ENCODE measurements at places on chromosomes 1 and 21.

GRCh38 chr1:29482991-29483390, 246.7 kb downstream of the PTPRU start:
- DNase-seq = no peak

- no peak for DNase-seq
These were observed 89.7 kb upstream of the ADAR start for GRCh38 chr1:154697710-154698109.

GRCh38 chr1:30725450-30726095, 2.2 kb upstream of the MATN1 start:
- DNase-seq = no peak

- DNase-seq = peak; percentile 51
These were observed 11.6 kb downstream of the ERG start for GRCh38 chr21:38486706-38487105.

- DNase-seq = no peak
These were observed 5.9 kb upstream of the PLEKHG5 start for GRCh38 chr1:6497215-6497866.

DNA sequence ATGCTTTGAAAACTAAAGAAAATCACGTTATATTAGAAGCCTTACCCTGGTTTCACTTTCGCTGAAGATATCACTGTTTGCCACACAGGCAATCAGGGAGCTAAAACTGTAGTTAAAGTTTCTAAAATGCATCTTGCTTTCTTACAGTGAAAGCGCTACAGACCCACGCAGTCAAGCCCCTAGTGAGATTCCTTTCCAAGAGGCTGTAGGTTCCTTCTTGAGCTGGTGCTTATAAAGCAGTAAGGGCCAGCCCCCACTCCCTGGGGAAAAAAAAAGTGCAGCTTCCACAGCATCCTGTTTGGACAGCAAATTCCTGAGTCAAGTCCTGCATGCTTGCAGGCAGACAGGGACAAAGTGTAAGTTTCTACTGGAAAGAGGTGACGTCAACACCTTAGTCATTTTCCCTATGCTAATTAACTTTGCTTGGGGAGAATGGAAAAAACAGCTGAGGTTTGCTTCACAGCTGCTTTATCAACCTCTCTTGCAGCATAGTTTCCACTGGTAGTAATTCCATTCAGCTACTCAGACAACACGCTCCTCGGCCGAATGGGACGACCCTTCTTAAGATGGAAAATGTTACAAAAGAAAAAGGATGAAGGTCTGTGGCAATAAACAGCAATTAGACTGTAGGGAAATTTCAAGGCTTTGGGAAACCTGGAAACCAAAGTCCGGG, 14.7 kb upstream of the KCNE1 start:
- no peak for DNase-seq

DNA sequence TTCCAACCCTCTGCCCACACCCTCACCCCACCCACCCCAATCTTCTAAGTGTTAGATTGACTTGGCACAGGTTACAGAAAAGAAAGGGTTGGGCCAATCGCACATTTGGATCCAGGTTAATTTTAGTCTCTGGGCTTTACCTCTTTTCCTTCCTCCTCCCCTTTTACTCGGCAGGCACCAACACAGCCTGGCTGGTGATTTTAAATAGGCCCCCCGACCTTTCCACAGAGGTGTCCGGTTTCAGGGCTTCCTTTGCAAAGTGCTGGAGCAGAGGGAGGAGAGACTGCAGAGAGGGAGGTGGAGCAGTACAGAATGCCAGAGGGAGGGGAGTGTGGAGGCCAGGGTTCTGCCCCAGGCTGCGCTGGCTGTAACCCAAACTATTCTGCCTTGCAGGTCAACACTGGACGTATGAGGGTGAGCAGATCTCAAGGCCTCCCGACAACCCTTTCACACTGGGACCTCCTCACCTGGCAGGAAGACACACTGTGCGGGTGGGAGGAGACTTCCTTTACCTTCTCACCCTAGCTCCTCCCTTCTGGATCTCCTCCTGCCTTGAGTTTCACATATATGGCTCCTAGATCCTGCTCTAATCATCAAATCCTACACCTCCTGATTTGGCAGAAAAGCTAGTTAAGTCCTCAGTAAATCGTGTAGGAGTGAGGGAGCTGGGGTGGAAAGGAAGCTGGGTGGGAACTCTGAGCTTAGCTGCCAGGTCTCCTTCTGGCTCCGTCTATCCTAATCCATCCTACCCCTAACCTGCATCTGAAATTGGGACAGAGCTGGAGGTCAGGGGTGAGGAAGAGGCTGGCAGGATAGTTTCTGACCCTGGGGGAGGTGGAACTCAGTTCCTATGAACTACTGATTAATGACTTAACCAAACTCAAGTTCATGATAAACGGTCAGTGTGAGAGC, 2.4 kb downstream of the CA14 start:
- peak; percentile 44 for DNase-seq

DNA sequence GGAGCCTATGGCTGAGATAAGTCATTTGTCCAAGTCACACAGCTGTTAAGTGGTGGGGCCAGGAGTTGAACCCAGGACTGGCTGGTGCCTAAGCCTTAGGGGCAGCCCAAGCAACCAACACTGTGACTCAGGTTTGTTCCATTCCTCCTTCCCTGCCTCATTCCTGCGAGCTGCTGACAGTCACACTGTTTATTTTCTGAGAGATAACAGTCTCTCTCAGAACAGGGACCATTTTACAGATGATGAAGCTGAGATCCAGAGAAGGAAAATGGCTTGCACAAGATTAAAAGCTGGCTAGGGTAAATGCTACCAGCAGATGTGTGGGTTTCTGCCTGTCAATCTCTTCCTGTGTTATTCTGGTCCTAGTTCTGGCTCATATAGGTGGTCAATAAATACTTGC, 24.3 kb upstream of the TCEA3 start:
- DNase-seq = no peak

- no peak for DNase-seq
These were observed 15.8 kb upstream of the COL6A2 start for GRCh38 chr21:46081862-46082712.

DNA sequence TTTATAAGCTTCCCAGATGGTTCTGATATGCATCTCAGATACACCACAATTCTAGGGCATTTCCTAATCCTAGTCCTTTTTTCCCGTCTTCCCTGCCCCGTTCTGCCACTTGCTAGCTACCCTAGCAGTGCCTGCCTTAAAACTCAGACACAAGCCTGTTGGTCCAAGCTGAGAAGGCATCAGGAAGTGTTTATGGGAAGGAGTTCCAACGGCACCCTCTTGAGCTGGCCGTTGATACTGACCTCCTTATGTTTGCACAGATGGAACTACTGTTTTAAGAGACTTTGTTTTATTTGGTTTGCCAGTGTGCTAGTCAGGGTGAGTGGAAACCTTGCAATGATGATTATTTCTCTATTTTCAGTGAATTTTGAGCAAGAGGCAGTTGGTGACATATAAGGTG, 67.2 kb downstream of the UCK2 start:
- DNase-seq = no peak

- DNase-seq = no peak
These were observed 30.4 kb downstream of the RRP1 start for GRCh38 chr21:43819511-43820405.

- DNase-seq = no peak
These were observed 38.2 kb downstream of the PTPRC start for GRCh38 chr1:198677027-198677426.

DNA sequence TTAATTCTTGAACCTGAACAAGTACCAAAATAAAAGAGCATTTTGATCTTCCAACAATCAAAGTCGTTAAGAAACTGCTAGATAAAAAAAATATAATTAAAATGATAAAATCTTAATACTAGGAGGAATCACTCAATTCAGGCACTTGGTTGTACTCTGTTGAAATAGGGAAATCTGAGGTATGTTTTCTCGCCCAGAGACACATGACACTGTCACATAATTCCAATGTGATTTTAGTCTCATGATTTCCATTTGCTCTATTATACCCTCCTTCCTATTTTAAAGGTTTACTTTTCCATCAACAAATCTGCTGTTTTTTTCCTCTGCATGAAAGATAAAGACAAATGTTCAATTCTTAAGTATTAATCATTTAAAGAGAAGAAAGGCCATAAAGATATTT, 97.6 kb downstream of the ZZZ3 start:
- DNase-seq = no peak

- DNase-seq = no peak
These were observed 5.0 kb downstream of the CHRNB2 start for GRCh38 chr1:154572468-154573167.

GRCh38 chr1:21451212-21451611, 11.3 kb downstream of the NBPF3 start:
- no peak for DNase-seq
